ENCODE measurements at places on chromosomes 4 and X.

- DNase-seq, result no peak
These were observed 514.9 kb upstream of the LCORL start for GRCh38 chr4:18536428-18536827.

DNA sequence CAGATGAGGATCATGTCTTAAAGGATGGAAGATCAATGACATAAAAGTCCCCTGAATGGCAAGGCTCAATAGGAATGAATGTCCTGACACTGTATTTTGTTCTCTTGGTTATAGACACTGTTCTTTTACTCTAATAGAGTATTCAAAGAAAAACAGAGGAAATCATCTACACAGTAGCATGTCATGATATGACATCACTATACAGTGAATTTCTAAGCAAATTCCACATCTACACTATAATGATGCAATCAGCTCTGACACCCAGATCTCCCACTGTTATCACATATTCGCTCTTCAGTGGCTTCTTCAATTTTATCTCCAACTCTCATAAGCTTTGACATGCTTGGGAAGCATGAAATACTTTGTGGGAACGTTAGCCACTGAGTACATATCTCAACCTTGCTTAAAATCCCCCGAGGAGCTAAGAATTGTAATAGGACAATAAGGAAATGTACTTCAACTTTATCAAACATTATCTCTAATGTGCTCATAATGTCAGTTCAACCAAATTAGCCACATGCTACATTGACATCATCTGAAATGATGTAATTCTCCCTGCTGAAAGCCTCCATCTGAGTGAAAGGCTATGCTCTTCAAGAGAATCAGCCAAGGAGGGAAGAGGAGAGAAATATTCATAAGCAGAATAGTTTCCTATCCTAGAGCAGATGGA is 139.6 kb upstream of the PTCHD1 start:
- DNase-seq, result no peak

DNA sequence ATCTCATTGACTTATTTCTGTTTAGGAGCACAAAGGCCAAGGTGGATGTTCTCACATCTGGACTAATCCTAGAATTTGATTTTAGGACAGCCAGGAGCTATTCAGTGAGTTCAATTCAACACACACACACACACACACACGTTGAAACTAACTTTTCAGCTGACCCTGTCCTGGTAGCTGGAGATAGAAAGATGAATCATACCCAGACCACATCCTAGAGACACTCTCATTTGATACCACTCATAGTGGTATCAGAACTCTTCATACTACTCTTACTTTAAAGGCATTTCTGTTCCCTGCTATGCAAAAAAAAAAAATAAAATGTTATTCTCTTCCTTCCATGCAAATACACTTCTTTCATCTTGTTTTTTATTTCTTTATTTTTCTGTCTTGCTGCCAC is 36.7 kb downstream of the KLF8 start:
- DNase-seq, result no peak

GRCh38 chr4:95547715-95548471 is 880 bp downstream of the UNC5C start:
- no peak for DNase-seq

DNA sequence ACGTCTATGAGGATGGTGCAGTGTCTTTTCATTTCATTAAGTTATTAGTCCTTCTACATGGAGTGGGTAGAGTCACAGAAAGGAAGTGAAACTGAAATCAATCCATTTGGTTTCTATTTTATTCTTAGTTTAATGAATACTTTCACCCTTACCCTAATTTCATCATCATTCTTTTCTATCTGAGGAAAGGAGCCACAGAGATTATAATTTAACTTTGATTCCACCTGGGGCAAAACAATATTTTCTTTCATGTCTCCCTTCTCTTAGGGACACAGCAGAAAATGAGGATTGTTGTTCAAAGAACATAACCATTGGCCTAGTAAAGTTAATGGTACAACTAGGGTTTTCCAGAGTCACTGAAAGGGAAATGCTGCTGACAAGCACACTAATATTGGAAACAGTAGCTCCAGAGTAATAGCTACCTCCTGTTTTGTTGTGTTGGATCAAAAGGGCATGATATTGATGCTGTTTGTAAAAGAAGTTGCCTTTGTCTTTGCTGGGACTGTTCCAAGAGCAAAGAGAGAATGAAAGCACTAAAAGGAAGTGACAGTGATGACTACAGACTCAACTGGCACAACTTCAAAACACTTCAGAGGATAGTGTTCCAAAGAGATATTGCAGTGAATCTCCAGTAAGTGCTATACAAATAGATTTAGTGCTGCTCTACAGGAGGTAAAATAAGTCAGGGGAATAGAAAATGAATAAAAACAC is 247.1 kb upstream of the PITX2 start:
- no peak for DNase-seq

- DNase-seq, result no peak
These were observed 118.1 kb downstream of the ENPP6 start for GRCh38 chr4:184099535-184099966.

GRCh38 chr4:134885436-134885835 is 683.8 kb upstream of the PABPC4L start:
- DNase-seq, result no peak

- no peak for DNase-seq
These were observed 2.8 kb upstream of the TIFA start for GRCh38 chr4:112288455-112288854.

- no peak for DNase-seq
These were observed 55.1 kb downstream of the CLCN5 start for GRCh38 chrX:49977319-49978090.

- DNase-seq, result no peak
These were observed 475.4 kb upstream of the HS3ST1 start for GRCh38 chr4:11904117-11904535.

GRCh38 chrX:47748576-47748975 is 88.1 kb upstream of the ZNF81 start:
- no peak for DNase-seq

DNA sequence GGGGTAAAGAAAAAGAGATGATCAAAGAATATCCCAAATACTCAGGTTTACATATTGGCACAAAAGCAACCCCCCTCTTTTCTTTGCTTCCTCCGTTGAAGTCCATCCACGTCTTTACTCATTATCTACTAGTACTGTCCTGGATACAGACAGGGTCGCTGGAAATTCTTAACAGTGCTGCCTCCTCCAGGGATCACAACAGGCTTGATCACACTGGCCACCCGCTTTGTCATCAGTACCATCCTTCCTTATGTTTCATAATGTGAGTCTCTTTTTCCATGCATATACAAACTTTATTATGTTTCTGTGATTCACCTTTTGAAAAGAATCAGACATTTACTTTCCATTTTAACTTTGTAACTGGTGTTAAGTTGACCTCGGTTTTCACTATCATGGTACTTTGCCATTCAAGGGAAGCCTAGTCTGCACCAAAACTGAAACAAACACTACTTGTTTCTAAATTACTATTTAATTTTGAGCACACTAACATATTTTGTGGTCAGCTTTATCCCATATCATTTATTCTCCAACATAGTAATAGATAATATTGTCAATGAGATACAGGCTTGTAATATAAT is 387.5 kb upstream of the PPP1R2C start:
- DNase-seq, result no peak

DNA sequence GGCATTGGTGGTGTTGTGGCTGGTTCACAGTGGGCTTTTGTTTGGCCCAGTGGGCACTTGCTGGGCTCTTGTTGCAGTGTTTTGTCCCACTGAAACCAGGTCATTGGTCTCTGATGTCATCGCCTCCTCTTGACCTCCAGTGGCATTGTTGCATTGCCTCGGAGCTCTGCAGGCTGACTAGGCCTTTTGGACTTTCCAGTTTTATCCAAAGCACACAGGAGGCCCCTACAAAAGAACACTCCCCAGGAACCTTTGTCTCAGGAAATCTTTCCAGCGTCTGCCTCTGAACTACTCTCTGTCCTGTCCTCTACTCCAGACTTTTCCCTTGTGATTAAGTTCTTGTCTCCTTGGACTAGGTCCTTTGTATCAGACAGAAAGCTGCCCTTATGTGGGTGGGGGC is 54.8 kb downstream of the COQ2 start:
- DNase-seq, result no peak

DNA sequence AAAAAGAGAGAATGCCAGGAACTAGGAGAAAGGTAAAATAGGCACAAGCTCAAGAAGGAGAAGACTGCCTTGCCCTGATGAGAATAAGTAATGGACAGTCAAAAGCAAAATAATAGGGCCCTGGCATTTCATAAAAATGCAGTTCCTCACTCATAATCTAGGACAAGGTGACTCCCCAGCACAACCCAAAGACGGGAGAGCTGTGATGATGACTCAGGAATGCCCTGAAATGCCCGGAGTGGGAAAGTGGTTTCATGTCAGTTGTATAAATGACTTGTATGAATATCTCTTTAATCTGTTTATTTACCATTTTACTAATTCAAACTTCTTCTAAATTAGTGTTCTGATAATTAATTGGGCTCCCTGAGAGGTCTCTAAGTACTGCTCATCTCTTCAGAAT is 28.8 kb upstream of the SETD7 start:
- no peak for DNase-seq

GRCh38 chr4:121421594-121421993 is 40.8 kb upstream of the QRFPR start:
- no peak for DNase-seq

DNA sequence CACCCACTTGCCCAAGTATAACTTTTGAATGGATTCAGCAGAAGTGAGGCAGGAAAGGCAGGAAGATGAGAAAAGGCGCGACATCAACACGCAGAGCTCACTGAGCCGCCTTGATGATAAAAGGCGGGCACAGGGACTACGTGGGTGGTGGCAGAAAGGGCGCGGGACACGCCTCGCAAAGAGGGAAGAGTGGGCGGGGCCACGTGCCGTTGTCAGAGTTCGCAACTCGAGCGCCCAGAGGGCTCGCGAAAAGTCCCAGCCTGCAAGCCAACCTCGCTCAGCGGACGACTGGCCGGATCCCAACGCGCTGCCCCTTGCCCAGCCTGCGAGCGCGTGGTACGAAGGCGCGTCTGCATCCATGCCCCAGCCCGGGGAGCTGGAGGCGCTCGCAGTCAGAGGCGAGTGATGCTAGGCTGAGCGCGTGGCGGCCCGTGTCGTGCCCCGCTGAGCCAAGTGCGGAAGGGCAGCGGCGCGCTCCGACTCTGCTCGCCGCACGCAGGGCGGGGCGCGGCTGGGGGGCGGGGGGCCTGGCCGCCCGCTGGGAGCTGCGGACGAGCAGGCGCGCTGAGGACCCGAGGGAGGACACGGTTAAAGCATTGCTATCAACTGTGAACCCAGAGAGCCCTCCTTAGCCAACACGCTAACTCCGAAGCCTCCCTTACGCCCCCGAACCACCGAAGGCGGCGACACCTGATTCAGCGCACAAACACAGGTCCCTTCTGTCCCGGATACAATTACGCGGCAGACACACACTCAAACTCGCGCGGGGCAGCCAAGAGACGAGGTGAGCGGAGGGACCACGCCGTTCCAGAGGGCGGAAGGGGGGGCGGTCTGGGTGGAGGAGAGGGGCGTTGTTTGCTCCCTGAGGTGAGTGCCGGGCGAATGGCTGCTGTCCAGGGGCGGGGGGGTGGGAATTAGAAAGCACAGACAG is at the start of gene UGT8:
UGT8 (plus strand) TSS at position 617 of the 931 bp plus-strand sequence. CDS start 24,074 bp downstream, outside the sequence.
- no peak for DNase-seq

DNA sequence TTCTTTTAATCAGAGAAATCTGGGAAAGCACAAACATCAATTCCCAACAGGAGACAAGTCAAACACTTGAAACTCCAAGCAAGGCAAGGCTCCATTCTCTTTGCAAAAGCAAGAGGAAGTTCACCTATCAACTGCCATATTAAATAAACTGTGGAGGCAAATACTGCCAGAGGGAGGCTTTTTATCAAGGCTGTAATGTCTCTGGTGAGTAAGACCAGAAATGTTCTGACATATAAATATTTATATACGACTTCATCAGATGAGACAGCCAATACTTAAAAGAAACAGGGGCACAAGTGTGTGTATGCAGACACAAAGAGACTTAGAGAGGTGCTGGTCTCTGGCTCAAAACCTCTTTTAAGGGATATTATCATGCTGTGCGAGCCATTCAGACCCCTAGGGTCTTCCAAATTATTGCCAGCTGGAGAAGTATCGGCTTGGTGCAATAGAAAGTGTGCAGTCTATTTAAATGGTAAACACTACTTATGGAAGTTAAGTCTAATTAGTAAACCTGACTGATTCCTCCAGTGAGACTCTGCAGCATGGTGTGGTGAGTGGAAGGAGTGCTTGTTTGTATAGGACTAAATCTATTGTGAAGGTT is 24.4 kb downstream of the DCX start:
- DNase-seq, result no peak

DNA sequence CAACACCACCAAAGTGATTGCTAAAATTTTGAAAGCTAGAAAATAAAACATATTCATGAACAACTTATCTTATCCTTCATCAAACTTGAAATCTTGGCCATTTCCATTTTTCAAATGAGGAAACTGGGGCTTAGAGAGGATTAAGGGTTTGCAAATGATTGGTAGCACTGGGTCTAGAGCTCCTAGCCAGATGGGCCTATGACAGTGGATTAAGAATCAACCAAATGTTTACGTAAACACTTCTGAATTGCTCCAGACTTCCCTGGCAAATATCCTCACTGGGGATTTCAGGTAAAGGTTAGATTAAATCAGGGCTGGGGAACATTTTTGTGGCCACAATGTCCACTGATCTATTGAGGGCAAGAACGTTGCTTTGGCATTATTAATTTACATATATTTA is 241.2 kb downstream of the ANK2 start:
- DNase-seq, result no peak

DNA sequence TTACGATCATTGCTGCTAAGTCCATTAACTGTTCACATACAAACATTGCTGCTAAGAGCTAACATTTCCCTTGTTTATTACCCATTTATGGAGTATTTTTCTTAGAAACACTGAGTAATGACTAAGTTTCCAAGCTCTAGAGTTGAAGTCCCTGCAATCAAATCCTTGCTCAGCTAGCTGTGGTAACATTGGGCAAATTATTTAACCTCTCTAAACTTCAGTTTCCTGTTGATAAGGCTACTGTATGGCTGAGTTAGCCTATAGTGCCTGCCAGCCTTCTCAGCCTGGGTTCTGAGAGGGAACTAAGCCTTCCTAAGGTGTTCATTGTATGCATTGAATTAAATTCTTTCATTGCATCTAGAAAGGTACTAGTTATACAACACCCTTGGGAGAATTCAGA is 15.2 kb upstream of the SCOC start:
- no peak for DNase-seq

DNA sequence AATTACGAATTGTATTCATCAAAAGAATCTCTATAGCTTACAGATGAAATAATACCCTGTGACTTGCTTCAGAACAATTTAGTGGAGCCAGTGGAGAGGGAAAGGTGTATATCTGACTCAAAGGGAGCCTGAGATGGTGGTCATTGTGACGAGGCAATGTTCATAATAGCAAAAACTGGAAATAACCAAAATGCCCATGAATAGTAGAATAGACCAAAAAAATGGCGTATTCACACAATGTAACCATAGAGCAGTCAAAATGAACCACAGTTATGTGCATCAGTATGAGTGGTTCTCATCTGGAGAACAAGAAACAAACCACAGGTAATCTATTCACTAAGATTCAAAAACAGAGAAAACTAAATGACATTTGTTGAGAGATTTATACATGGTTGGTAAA is 125.3 kb upstream of the CLNK start:
- no peak for DNase-seq

- DNase-seq, result no peak
These were observed 134.9 kb downstream of the STOX2 start for GRCh38 chr4:184039963-184040383.

GRCh38 chr4:30825008-30825770 is 105.0 kb downstream of the PCDH7 start:
- DNase-seq, result no peak
